ENCODE measurements at places on chromosomes 12 and 14.
A peak's percentile ranks its signal among the peaks of the same experiment; 100 is the strongest.

GRCh38 chr12:106682594-106683234 lies 91.8 kb upstream of the RIC8B start:
- DNase-seq: no peak

- no peak for DNase-seq
Observed at GRCh38 chr14:76673261-76673660, 88.0 kb upstream of the VASH1 start.

DNA sequence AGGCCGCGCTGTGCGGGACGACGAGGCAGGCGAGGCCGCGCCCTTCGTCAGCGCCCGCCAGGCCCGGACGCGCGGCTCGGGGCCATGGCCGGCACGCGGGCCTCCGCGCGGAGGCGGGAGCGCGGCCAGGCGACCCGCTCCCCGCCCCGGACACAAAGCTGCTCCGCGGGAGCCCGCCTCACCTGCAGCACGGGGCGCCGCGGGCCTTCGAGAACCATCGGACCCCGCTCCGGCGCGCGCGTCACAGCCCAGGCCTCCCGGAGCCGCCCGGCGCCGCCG lies 342 bp downstream of the DICER1 start:
- DNase-seq: peak; percentile 14

- DNase-seq: no peak
Observed at GRCh38 chr12:69471076-69471430, 865 bp downstream of the FRS2 start.

DNA sequence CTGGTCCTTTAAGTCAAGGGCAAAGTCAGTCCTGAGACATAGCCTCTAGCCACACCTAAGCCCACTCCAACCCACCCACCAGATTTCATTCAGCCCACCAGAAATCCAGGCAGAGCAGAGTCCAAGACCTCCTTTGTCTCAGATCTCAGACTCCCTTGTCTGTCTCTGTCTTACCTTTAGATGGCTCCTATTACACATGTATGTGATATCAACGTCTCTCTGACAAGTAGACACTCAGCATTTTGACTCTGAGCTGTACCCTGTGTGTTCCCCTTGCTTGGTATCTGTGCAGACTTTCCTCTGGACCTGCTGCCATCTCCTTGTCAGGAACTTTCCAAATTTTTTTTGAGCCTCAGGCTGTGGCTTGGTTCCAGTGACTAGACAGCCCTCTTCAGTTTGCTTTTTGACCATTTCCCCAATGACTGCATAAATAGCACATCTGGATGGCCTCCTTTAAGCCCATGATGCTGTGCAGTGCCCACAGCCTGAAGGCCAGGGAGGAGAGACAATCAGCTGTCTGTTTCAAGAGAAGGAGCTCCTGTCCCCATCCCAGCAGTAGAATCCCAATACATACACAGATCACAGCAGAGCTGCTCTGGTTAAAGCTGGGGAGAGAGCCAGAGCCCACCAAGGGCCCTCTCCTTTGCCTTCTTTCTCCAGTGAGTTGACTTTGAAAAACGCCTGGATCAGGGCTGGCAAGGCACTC lies 7.0 kb downstream of the POU6F1 start:
- DNase-seq: no peak

DNA sequence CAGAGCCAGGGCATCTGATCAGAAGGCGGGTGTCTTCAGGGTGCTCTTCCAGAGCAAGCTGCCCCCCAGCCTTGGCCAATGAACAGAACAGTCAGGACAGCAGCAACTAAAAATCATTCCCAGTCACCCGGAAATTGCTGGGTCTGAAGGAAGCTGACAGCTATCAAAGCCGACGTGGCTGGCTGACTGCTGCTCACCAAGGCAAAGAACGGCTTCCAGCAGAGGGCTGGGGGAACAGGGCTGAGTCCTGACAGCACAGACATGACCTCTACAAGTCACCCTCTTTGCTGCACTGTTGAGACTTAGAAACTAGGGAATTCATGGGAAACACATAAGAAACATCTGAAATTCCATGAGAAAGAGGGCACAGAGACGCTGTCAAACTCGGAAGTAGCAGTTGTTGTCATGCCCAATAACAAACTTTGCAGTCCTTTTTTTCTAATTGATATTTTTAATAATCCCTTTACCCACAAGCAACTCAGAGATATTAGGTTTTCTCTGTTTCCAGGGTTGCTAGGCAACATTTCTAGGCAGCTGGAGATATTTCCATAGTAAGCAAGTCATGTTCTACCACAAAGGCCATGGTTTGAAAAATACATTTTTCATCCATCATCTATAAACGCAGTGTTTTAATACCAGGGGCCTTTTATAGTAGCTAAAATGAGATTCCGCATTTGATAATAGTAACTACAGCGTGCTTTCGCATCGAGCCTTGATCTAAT lies 365.2 kb downstream of the SEC23A start:
- no peak for DNase-seq

GRCh38 chr12:93361151-93361919 lies 16.4 kb upstream of the NUDT4 start:
- DNase-seq: no peak

GRCh38 chr12:49885118-49885517 lies 18.6 kb downstream of the FAIM2 start:
- DNase-seq: no peak

DNA sequence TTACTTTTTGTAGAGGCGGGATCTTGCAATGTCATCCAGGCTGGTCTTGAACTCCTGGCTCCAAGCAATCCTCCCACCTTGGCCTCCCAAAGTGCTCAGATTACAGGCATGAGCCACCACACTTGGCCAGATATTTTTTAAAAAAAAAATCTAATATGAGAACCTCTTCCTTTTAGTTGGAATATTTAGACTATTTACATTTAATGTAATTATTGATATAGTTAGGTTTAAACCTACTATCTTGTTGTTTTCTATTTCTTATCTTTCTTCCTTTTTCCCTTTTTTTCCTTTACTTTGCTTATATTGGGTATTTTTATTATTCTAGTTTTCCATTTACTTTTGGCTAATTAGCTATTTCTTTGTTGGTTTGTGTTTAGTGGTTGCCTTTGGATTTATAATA lies 185.8 kb downstream of the SLC41A2 start:
- DNase-seq: no peak

- DNase-seq: no peak
Observed at GRCh38 chr14:76546426-76547221, 170.7 kb downstream of the ESRRB start.

- DNase-seq: peak; percentile 48
Observed at GRCh38 chr14:74941676-74942097, 13.7 kb downstream of the PGF start.

DNA sequence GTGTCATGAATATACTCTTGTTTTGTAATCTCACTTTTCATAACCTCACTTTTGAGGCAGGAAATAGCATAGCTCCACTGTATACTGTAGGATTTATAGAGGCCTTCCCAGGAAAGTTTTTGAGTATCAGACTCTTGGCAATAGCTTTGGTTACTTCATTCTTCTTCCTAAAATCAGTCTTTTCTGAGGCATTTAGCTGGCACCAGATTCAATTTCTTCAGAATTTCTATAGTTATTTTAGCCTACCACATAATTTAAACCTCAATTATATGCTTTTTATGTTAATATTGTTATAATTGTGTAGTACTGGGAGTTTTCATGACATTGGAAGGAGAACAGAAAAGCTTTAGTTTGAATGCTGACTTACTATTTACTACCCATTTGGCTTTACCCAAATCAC lies 322.3 kb upstream of the FAR2 start:
- no peak for DNase-seq

GRCh38 chr14:69505338-69506240 lies 21.1 kb downstream of the PLEKHD1 start:
- no peak for DNase-seq

GRCh38 chr12:11765421-11765816 lies 115.9 kb downstream of the ETV6 start:
- DNase-seq: no peak

- DNase-seq: no peak
Observed at GRCh38 chr12:117047810-117048584, 51.2 kb downstream of the TESC start.

GRCh38 chr12:45509187-45509586 lies 220.3 kb upstream of the ARID2 start:
- DNase-seq: no peak

DNA sequence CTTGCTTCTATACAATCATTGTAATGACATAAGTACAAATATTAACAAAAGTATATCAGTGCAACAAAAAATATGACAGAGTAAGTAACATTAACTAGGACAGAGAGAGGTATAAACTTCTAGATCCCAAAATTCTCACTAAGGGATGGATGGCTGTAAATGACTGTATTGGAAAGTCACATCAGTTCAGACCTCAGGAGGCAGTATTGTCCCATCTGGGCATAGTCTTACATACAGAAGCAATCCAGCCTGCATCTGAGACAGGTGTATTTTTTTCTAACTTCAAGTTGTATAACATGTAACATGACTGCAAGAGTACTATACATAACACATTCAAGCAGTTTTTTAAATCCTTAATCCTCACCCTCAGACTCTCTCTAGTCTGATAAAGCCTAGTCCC lies 99.0 kb downstream of the GARIN6 start:
- no peak for DNase-seq

GRCh38 chr14:101709962-101710931 lies 51.3 kb upstream of the PPP2R5C start:
- DNase-seq: no peak

GRCh38 chr12:63822352-63822751 lies 22.1 kb upstream of the SRGAP1 start:
- DNase-seq: no peak

DNA sequence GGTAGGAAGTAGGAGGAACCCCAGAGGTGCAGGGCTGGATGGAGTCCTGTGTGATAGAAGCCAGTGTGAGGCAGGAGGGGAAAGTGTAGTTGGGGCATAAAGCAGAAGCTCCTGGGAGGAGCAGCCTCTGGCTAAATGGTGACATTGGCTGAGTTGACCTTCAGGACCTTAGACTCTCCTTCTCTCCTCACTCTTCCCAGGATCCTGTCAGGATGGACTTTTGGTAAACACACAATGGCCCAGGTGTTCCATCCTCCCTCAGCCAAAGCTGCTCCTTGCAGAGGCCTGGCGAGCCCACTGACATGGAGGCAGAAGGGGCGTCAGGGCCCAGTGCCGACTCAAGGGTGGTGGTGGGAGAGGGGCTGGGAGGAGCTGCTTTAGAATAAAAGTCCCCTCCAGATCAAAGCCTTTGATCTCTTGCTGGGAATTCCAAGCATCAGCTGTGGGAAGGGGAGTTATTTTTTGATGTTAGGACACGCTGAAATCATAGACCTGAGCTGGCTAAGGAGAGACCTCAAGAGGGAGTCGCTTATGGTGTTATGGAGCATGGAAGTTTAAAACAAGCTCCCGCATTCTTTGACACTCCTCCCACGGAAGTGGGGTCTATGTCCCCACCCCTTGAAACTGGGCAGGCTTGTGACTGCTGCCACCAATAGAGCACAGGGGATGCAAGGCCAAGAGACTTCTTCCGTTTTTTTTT lies 44.1 kb downstream of the SMIM41 start:
- no peak for DNase-seq

DNA sequence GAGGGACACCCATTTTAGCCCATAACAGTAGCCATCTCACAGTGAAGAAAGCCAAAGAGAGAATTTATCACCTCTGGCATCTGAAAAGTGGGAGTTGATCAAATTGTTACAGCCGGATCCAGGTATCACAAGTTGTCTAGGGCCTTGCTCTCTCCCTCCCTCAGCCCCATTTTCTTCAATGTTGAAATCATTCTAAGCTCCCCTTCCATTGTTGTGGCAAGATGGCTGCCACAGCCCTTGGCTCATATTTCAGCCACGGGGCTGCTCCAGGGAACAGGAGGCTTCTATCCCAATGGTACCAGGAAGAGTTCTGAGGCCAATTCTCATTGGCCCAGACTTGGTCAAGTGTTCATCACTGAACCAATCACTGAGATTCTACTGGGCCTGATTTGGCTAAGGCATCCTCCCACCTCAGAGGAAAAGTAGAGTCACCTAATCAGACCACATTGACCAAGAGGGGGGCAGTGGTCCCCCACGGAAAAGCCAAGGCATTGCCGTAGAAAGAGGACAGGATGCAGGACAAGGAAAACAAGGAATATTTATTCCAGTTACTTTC lies 106.2 kb downstream of the GPATCH2L start:
- DNase-seq: no peak

DNA sequence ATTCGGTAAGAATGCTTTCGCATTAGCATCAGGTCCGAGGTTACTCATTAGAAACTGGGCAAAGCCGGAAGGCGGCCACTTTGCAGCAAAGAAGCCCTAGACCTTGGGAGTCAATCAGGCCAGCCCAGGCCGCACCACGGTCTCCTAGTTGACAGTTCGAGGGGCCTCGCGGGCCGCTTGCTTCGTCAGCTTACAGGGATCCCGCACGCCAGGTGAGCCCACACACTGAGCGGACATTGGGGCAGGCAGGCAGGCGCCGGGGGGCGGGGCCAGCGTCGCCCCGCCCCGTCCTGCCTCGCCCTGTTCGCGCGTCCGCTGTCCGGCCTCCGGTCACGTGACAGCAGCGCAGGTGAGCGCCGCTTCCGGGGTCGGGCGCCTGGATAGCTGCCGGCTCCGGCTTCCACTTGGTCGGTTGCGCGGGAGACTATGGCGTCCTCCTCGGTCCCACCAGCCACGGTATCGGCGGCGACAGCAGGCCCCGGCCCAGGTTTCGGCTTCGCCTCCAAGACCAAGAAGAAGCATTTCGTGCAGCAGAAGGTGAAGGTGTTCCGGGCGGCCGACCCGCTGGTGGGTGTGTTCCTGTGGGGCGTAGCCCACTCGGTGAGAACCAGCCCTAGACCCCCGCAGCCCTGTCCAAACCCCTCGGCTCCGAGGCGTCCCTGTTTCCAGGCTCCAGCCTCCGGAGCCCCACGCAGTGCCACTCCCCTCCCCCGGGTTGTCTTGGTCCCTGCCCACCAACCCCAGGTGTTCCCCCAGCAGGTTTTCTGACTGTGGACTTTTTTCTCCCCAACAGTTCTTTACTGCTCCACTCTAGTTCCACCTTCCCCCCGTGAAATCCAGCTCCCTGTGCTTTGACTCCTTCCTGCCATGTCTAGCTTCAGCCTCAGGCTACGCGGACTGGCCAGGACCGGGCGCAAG lies at the start of gene PIP4K2C:
Gene PIP4K2C, plus strand, starts transcription at position 329 of the 918 bp plus-strand sequence. Its CDS starts 98 bp downstream, at position 427.
- DNase-seq: peak; percentile 96

- no peak for DNase-seq
Observed at GRCh38 chr14:95294834-95295599, 24.7 kb downstream of the CLMN start.

DNA sequence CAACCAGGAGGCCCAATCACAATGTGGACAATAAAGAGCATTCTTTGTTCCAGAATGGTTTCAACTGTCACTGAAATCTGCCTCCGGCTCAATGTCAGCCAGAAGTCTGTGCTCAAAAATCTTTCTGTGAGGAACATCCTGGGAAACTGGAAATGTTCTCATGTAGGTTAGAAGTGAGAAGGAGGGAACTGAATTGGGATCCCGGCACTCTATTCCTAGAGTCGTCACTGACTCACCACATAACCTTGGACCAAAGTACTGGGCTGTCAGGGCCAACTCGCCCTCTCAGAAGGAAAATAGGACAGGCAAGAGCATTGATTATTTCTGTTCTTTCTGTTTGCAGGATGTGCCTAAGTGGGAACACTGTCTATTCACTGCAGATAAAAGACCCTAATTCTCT lies 57.6 kb downstream of the PRKAB1 start:
- DNase-seq: no peak

- DNase-seq: no peak
Observed at GRCh38 chr12:93572712-93573551, 457 bp downstream of the SOCS2 start.
